T-helper 1 cell (primary cell): ENCODE measurements at places on chromosomes 7 and 10.

GRCh38 chr10:84076540-84077195 lies 62.6 kb upstream of the GHITM start:
- no peak for DNase-seq

DNA sequence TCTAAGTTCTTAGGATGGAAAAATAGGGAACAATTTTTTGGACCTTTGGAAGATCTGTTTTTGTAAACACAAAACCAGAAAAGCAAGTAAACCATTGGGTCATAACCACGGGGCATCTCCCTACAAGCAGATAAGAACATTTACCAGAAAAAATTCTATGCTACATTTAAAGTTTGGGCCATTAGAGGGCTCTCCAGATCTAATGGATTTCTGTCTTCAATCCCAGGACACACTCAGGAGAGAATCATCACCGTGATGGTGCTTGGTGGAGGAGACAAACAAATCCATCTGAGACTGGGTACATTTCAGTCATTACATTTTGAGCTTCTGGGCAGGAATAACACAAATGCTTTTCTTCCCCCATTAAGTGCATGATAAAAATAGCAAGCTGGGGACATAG lies 178.4 kb upstream of the TARP start:
- DNase-seq = no peak

- peak; percentile 63 for DNase-seq
Measured at GRCh38 chr10:112314822-112315474, 31.7 kb downstream of the TECTB start.

DNA sequence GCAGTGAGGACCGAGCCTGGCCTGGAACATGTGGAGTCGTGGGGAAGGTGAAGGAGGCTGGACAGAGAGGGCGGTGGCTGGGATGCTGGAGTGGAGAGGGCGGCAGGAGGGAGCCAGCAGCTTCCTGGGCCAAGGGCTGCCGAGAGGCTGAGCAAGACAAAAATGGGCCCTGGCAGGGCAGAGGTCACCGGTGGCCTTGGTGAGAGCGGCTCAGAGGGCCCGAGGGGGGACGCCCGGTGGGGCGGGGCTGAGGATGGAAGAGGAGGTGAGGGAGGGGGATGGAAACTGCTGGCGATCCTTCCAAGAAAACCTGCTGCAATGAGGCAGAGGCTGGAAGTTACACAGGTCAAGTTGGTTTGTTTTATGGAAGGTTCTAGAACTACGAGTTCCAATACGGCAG lies 69.5 kb downstream of the ELFN1 start:
- DNase-seq = no peak

- no peak for DNase-seq
Measured at GRCh38 chr7:50960621-50961310, 178.1 kb upstream of the GRB10 start.

DNA sequence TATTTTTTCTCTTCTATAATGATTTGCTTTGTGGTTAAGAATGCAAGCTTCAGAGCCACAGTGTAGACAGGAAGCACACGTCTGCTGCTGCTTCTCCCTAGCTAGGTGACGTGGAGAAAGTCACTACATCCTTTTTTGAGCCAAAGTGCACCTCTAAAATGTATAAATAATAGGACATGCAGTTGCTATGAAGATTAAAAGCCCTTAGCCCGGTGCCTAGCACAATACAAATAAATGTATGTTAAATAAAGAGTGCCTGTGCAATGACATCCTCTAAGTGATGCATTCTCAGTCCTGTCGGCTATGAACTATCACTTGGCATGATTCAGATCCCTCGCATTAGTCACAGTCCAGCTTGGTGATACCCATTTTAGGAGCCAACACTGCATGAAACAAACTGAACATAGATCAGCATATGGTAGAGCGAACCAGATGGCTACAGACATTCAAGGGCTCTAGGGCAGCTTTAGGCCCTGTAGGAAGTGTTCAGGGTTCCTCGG lies 4.8 kb upstream of the TRDMT1 start:
- DNase-seq = peak; percentile 70

DNA sequence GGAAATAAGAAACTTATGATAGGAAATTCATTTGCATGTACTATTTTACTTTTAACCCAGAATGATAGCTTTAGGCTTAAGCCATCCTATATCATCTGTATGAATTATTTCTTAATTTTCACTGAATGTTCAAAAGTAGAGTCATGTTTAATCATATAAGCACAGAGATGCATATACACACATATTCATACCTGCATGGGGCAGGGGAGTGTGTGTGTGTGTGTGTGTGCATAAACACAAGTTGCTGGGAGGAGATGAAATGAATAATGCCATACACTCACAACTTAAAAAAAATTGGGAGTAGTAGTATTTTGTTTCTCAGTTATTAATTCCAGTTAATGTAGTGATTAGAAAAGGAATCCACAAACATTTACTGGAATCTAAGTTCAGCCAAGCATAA lies 83.1 kb upstream of the IKZF1 start:
- DNase-seq = no peak
